ENCODE measurements at places on chromosomes 5 and 9.
A peak's percentile ranks its signal among the peaks of the same experiment; 100 is the strongest.

DNA sequence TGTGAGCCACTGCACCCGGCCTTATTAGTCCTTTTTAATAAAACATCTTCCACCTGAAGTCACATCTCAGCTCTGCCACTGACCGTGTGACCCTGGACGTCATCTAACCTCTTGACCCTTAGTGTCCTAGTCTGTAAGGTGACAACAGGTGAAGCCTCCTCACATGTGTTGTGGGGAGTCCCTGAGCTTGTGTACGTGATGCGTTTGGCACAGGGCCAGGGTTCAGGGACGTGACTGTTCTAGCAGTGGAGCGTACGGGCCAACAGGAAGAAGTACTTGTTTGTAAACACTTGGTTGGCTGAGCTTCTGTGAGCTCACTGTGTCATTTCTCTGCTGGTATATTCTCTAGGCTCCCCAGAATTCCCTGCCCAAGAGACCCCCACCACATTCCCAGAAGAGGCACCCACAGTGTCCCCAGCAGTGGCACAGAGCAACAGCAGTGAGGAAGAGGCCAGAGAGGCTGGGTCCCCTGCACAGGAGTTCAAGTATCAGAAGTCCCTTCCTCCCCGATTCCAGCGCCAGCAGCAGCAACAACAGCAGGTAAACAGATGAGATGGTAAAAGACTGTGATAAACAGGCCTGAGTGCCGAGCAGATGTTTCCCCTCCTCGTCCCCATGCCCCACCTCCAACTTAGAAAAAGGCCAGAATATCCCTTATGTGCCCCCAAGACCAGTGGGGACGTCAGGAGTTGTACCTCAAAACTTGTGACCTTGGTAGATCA, 35.3 kb upstream of the POMT1 start:
- no peak for DNase-seq

GRCh38 chr9:5184776-5185175, 663 bp downstream of the INSL6 start:
- no peak for DNase-seq

- no peak for DNase-seq
Observed at GRCh38 chr9:132108728-132109127, 29.1 kb upstream of the MED27 start.

DNA sequence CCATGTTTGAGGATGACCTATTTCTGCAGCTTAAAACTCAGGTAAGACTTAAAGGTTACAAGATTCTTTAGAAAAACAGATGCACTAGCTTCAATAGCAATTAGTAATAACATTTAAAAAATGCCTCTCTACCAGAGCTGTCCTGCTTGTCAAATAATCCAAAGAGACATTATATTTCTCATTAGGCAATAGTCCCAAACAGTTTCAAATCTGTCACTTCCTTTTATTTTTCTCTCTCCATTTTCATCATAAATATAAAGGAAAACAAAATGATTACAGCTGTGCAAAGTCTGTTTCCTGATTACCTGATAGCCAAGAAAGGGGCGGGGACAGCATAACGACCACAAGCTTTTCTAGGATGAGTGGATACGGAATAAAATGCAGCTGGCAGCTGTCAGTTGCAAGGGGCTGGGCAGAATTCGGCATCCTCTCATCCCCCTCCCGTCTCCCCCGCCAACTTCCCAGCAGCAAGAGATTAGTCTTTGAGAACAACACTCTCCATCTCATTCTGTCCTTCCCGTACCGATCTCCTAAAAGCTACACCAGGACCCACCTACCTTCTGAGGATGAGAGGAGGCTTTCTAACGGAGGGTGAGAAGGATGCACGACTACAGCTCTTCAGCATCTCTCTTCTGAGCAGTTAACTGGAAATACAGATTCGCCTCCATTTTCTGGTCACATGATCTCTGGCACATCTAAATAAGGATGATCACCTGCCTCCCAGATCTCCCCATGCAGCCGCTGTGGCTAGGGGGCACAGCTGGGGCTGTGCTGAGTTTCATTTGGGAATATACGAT, 72.5 kb upstream of the PCA3 start:
- no peak for DNase-seq

GRCh38 chr9:7108936-7109335, 351.2 kb downstream of the KDM4C start:
- DNase-seq, result no peak

GRCh38 chr9:129281506-129282145, 103.6 kb upstream of the IER5L start:
- no peak for DNase-seq

DNA sequence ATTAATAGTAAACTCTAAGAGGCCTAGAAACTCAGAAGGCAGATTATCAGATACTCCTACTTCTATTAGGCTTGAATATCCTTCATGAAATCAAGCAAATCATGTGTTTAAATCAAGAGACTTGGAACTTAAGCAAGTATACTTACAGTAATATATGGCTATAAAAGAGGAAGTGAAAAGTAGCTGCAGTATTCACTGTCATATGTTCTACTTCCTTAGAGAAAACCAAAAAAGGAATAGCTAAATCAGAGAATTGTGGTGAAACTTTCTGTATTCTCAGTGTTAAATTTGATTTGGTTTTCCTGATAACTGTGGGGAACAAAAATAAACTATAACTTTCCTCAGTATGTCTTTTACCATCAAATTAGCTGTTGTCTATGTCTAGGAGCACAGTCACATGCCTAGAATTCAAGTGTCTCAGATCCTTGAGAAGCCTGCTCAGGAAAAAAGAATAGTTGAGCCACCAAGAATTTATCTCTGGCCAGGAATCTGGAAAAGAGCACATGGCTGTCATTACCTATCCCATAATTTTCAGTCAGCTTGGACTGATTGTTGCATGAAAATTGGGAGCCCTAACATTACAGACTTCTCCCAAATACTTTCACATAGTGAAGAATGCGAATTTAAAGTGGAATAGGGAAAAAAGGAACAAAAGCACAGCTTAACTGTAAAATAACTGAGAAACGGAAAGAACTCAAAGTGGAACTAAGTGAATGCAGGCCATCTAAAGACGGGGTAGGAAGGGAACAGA, 1.7 kb downstream of the FKBP15 start:
- DNase-seq, result no peak

DNA sequence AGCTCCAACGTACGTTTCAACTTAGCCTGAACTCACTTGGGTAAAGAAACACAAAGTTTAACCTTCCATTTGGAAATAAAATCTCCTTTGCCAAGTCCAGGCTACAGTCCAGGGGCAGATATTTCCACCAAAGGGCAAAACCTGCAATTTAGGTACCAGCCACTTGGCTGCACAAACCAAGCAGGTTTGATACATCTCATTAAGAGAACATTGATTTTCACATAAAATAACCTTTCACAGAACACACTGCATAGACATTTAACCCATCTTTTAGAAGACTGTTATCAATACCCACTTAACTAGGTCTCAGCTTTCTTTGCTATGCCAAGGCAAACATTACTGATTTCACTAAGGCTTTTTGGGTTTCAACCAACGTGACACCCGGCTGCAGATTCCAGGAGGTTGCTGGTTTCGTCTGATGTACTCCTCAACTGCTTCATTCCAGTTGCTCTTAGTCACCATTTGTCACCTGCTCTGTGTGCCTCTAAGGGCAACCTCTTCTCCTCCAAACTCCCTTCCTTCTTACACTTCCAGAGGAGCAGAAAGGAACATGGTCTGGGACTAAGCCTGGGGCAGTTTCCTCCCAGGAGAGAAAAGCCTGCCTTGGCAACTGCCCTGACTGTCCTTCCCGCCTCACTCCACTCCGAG, 67.1 kb downstream of the EPB41L4B start:
- peak; percentile 41 for DNase-seq

DNA sequence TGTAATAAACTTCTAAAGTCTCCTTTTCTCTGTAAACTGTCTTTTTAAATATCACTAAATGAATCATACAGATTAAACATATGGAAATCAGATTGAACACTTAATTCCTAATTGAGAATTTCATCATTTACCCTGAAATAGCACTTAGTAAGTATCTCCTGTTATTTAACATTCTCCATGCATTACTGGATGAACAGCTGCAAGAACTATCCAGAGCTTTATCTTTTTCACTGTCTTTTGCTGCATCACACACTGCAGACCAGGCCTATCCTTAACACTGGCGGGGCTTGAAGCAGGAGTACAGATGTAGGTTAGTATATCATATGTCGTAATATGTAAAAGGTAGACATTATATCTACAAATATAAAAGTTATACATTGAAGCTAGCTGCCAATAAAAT, 108.7 kb upstream of the EFNA5 start:
- no peak for DNase-seq

DNA sequence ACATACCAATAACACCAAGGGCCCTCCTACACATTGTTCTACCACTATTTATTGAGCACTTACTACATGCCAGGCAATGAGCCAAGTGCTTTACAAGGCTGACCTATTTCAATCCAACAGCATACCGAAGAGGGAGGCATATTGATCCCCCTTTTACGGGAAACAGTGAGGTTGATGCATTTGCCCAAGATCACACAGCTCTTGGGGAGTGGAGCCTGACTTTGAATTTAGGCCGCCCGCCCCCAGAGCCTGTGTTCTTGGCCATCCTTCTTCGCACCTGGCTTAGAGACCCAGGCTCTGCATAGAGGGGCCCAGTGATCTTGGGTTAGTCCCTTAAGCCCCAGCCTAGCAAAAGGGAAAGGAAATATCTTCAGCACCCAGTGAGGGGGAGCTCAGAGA, 158.1 kb upstream of the IER5L start:
- no peak for DNase-seq

DNA sequence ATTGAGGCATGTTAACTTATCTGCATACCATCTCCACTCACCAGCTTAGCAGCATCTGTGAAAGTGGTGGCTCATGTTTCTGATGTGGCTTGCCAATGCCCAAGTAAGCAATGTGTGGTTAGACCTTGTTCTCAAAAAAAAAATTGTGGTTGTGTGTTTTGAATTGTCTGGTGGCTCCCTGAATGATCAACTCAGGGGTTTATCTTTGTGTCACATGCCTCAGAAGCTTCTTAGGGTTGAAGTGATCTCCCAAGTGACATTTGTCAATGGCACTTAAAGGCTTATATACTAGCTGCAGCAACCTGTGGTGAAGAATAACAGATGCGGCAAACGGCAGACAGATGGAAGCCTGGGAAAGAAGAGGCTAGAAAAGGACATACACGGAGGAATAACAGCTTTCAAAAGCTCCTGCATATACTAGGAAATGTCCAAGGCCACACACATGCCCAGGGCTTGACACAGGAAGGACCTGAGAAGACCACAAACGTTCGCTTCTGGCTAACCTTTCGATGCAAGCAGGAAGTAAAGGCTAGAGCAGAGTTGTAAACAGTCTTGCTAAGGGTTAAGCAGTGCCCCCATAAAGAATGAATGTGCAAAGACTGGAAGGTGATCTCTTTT, 42.2 kb upstream of the FSD1L start:
- peak; percentile 24 for DNase-seq

GRCh38 chr5:133317558-133317957, 265.7 kb downstream of the HSPA4 start:
- DNase-seq, result no peak

GRCh38 chr9:68739621-68740174, 34.7 kb downstream of the PIP5K1B start:
- no peak for DNase-seq

- peak; percentile 20 for DNase-seq
Observed at GRCh38 chr5:55904152-55904551, 53.0 kb downstream of the IL31RA start.

DNA sequence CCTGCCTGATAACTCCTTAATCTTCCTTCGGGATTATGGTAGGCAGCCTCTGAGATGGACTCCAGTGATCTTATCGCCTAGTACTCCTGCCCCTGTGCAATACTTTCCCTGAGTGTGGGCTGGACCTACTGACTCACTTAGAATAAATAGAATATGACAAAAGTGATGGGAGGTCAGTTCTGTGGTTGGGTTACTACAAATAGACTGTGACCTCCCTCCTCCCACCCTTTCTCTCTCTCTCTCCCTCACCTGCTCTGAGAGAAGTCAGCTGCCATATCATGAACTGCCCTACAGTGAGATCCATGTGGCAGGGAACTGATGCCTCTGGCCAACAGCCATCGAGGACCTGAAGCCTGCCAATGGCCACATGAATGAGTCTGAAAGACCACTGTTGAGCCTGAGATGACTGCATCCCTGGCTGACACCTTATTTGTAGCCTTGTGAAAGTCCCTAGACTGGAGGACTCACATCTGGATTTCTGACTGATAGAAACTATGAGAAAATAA, 31.7 kb downstream of the NRG2 start:
- DNase-seq, result no peak

DNA sequence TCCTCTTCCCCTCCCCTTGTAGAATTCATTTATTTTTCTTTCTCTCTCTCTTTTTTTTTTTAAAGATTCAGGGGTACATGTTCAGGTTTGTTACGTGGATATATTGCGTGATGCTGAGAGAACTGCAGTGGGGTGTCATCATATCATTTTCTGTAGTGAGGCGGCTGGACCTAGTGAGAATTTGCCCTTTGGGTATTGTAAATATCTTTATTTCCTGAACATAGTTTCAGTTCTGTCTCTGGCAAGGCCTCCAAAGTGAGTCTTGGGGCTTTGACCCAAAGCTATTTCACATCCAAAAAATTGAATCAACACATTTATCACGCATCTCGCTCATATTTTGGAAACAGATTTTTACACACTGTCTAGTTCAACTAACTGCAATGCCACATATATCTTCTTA, 25.4 kb upstream of the MYOT start:
- DNase-seq, result no peak

DNA sequence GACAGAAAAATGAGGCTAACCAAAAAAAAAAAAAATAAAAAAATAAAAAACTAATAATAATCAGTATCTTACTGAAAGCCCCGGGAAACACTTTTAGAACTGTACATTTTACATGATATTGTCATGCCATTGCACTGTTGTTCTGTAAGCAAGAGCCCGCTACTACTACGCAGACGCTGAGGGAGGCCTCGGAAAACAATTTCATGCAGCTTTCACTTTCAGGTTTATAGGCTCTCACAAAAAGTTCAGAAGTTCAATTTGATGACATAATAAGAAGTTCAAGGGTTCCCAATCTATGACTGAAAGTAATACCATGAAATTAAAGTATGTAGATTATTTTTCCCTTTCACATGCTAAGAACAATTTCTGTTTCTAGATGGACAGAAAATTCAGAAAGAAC, 318.3 kb upstream of the ITGA1 start:
- no peak for DNase-seq

DNA sequence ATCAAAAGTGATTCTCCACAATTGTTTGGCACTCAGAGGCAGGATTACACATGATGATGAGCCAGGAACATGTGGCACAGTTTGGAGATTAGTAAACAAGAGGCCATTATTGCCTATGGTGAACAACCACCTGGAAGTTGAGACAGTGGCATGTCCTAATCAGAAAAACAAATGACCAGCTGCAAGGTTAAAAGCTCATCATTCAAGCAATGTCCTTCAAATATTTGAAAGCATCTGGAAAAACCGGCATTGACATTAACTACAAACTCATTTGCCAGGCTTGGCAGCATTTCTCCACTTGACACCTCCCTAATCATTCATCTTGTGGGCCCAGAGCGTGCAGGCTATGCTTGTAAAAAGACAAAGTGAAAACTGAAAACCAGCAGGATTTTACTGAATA, 80.6 kb upstream of the MEGF10 start:
- DNase-seq, result no peak

DNA sequence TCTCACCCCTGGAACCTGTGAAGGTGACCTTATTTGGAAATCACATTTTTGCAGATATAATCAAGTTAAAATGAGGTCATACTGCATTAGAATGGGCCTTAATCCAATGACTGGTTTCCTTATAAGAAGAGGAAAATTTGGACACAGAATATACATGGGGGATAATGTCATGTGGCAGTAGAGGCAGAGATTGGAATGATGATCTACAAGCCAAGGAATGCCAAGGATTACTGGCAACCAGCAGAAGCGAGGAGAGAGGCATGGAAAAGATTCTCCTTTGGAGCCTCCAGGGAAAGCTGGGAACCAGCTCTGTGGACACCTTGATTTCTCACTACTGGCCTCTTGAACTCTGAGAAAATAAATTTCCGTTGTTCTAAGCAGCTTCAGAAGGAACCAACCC, 20.2 kb upstream of the CEP78 start:
- peak; percentile 20 for DNase-seq
